ENCODE measurements at places on chromosomes 13 and 19.

- no peak for DNase-seq
Measured at GRCh38 chr13:99009987-99010551, 32.2 kb upstream of the DOCK9 start.

GRCh38 chr19:50475736-50476223 is 527 bp upstream of the EMC10 start:
- DNase-seq, result no peak

DNA sequence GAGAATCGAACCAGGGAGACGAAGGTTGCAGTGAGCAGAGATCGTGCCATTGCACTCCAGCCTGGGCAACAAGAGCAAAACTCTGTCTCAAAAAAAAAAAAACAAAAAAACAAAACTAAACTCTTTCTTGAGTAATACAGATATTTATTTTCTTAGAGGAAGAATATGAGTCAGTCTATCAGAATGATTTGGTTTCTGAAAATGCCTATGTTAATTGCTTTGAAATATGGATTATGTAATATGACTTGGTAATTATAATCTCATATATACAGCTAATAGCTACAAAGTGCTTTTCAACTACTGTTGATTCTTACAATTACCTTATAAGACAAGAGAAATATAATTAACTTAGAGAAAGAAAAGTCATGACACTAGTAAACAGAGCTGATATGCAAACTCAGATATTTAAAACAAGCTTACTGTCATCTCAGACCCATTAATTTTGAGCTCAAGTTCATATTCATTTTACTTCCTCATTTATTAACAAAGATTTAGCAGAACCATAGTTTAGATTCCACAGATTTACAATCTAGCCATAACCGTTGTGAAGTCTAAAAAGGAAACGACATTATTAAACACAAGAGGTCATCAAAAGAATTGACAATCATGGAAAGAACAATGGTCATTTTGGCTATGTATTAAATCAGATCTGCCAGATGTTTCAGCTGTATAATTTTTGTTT is 88.0 kb downstream of the TBC1D4 start:
- DNase-seq, result no peak

GRCh38 chr13:61463024-61463423 is 47.4 kb upstream of the PCDH20 start:
- DNase-seq, result no peak

- DNase-seq, result no peak
Measured at GRCh38 chr19:18637673-18638630, 1.1 kb downstream of the KLHL26 start.

GRCh38 chr13:48429036-48429435 is 16.1 kb upstream of the LPAR6 start:
- no peak for DNase-seq

GRCh38 chr19:46299004-46299509 is 2.2 kb downstream of the HIF3A start:
- no peak for DNase-seq

- DNase-seq, result no peak
Measured at GRCh38 chr19:15161028-15161984, 39.5 kb downstream of the NOTCH3 start.

GRCh38 chr13:98775844-98776598 is 23.5 kb upstream of the SLC15A1 start:
- no peak for DNase-seq

DNA sequence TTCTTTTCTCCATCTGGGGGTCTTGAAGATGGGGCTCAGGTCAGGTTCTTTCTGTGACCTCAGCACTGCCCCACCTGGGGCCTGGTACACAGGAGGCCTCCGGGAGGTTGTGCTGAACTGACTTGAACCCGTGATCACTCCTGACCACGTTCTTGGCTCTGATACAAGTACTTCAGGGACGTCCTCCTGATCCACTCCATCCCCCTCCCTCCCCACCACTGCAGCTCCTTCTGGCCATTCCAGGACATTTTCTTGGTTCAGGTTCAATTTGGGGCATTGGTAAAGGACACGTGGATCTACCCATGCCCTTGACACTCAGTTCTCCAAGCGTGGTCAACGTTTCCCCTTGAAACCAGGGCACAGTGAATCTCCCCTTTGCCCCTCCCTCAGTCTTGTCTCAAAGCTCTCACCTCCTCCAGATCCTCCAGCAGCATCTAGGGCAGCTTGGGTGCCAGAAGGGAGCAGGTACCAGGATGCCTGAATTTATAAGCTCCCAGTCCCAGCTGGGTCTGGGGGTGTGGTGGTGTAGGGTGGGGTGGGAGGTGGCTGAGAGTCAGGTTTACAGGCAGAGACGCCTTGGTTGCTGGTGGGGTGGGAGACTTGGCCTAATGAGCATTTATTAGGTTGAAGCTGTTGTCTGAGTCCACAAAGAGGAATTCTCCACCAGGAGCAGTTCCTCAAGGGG is at the start of gene KLK15:
KLK15 (minus strand) TSS at position 458 of the 685 bp plus-strand sequence. CDS start 2,082 bp downstream, outside the sequence.
- no peak for DNase-seq

DNA sequence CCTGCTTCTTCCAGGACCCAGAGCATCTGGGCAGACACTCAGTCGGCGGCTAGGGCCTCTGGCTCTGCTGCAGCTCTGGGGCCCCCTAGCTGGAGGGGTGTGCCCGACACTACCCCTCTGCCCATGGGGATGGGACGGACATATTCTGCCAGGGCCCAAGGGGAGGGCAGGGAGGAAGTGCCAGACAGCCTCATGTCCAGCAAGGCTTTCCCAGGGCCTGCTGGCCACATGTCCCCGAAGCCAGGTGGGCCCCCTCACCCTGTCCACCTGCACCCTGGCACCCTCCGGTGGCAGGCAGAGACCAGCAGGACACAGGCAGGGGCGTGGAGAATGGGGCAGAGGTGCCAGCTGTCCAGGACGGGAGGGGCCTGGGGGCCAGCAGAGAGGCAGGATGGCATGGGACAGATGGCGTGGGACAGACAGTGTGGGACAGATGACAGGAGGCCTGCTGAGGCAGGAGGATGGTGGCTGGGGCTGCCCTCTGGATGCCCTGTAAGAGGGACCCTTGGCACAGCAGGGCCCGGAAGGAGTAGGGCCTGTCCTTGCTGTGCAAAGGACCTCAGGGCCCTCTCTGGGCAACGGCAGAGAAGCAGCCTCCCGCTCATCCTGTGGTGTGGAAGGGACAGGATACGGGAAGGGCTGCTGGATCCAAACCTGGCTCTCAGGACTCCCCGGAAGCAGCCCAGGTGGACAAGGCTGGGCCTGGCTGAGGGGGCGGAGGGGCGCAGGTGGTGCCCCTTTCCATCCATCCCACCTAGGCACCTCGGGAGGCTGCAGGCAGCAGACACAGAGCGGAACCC is 29.1 kb downstream of the CEBPG start:
- DNase-seq, result no peak

DNA sequence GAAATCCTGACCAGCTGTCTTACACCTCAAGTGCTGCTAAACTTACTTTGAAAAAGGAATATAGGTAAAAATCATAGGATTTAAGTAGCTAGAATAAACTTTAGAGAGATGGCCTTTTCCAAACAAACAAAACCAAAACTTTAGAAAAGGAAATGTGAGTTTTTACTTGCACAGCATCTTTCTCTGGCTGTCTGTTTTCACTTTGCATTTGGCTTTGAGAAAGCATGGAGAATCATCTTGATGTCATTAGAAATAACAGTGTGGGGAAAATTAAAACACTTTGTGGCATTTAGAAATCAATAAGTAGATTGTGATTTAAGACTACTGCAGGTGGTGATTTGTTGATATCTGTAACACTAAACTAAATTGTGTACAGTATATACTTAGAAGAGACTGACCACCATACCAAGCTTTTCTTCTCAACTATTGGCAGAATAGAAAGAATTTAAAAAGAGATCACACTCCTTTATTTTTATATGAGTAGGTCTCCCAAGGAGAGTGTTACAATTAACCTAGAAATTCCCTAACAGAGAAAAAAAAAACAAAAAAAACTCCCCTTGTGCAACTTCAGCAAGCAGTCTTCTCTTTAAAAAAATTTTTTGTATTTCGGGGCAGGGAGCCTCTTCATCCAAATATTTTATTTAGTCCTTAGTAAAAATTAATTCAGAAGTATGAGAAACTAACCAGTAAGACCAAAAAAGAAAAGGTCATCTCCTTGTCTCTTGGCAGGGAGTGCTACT is 6.1 kb downstream of the WDFY2 start:
- DNase-seq, result no peak

DNA sequence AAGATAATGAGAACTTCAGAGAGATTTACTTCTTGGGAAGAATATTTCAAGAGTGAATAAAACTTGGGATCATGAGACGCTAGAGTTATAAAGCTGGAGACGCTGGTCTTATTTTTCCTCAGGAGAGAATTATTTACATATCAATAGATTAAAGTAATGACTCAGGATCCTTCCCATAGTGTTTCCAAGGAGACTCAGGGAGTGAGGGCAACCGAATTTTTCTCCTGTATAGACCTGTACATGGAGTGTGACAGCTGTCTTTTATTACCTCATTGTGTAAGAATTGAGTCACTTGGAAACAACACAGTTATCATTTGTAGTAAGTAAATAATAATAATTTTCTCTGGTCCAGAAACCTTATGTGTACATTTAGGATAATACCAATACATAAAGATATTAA is 1905.5 kb downstream of the OLFM4 start:
- no peak for DNase-seq

All from stimulated activated CD4-positive, alpha-beta T cell treated with anti-CD3 and anti-CD28 coated beads, Interleukin-12 subunit alpha, Interleukin-12 subunit beta, amount 100 ng/mL, for 48 hours (primary cell).